ENCODE measurements at places on chromosomes 6 and 20.

GRCh38 chr6:52568320-52568719, 8.5 kb downstream of the TRAM2 start:
- DNase-seq: no peak

DNA sequence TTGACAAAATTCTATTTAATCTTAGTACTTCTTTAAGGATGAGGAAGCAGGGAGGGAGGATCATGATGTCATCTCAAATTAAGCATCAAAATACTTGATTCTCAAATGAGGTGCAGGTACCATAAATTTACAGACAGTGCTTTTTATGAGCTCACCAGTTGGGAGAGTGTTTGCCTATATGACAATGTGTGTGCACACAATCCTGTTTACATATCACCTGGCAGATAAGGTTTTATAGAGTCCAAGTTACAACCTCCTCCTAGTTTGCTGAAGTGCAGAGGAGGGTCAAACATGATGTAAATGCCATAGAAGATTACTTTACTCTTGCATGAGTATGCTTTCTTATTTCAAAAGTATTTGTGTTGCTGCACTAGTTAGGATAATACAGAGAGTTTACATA, 6.4 kb downstream of the ATXN1 start:
- no peak for DNase-seq

DNA sequence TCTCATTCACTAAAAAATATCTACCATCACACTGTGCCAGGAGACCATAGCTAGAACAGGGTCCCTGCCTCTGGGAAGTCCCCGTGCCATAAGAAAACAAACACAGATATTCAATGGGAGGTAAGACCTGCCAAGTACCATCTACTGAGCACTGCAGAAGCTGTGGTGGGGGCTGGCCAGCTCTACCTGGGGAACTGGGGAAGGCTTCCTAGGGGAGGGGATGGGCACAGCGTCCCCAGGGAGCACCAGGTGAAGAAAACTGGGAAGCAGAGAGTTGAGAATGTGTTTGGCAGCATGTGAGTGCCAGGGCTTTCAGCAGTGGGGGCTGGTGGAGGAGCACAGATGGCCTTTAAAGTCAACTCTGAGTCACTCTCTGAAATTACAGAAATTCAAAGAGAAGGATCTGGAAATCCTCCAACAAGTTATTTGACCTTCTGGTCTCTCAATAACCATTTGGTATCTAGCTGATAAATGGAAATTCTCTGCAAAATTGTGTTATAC, 85.2 kb downstream of the SHLD1 start:
- no peak for DNase-seq

GRCh38 chr6:111450087-111450486, 32.9 kb downstream of the REV3L start:
- DNase-seq: no peak

DNA sequence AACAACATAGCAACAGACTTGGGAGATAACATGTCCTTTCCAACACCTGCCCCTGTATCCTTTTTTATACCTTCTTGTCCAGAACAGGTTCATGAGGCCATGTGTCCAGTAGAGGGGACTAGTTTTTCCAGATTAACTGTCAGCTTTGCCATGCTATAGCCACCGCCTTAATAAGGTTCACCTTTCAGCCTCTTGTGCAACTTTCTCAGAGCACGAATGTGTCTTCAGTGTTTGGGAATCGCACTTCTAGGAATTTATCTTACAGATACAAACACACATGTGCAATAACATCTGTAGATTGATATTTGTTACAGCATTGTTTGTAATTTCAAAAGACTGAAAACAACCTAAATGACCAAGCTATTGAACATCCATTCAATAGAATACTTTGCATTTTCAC, 21.4 kb downstream of the NCR2 start:
- no peak for DNase-seq

GRCh38 chr20:23534801-23535593, 33.3 kb downstream of the CST9L start:
- no peak for DNase-seq

- no peak for DNase-seq
Measured at GRCh38 chr20:57977569-57977968, 250.9 kb downstream of the ANKRD60 start.

DNA sequence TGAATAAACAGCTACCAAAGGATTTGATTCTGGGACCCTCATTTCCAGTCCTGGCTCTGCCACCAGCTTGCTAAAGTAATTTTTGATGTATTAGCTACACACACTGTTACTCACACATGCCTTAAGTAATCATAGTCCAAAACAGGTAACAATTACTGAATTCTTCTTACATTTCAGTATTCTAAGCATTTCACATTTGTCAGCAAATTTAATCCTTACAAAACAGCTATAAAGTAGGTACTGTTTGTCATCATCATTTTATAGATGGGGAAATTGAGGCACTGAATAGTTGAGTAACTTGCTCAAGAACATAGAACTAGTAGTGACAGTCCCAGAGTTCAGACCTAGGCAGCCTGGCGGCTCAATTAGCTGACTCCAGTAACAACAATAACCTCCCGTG, 272.6 kb downstream of the QKI start:
- no peak for DNase-seq

- no peak for DNase-seq
Measured at GRCh38 chr20:2866236-2866635, 7.0 kb upstream of the PTPRA start.

GRCh38 chr6:100420711-100421110, 44.0 kb downstream of the SIM1 start:
- DNase-seq: no peak

GRCh38 chr20:17610566-17611289, 40.9 kb downstream of the DSTN start:
- DNase-seq: no peak

DNA sequence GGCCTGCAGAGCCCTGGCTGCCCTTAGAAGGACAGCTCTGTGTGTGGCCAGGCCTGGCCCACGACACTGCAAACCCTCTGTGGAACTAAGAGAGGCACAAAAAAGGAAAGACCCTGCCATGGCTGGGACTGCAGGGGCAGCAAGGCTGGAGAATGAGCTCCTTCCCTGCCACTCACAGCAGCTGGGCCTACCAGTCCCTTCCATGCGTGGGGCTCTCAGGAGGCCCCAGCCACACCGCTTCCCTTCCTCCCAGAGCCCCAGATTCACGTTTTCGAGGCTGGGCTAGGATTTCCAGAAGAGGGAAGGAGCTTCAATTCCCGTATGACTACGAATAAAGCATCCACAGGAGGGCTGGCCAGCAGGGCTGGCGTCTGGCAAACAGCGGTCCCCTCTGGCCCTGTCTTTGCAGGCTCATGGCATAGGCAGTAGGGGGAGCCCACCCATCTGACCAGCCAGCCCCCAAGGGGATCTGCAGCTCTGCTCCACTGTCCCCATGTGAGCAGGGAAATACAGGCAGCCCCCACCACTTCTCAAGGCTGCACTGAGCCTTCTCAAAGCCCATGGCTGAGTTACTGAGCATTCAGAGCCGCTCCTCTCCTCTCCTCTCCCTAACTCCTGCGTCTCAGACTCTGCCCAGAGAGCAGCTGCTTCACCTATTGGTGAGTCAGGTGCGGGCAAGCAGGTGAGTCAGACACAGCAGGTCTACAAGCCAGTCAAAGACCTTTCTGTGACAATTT, 53.1 kb downstream of the NINL start:
- no peak for DNase-seq

- no peak for DNase-seq
Measured at GRCh38 chr20:31945785-31946184, 6.1 kb downstream of the PDRG1 start.

GRCh38 chr6:166408936-166409755, 26.4 kb upstream of the MPC1 start:
- DNase-seq: no peak

DNA sequence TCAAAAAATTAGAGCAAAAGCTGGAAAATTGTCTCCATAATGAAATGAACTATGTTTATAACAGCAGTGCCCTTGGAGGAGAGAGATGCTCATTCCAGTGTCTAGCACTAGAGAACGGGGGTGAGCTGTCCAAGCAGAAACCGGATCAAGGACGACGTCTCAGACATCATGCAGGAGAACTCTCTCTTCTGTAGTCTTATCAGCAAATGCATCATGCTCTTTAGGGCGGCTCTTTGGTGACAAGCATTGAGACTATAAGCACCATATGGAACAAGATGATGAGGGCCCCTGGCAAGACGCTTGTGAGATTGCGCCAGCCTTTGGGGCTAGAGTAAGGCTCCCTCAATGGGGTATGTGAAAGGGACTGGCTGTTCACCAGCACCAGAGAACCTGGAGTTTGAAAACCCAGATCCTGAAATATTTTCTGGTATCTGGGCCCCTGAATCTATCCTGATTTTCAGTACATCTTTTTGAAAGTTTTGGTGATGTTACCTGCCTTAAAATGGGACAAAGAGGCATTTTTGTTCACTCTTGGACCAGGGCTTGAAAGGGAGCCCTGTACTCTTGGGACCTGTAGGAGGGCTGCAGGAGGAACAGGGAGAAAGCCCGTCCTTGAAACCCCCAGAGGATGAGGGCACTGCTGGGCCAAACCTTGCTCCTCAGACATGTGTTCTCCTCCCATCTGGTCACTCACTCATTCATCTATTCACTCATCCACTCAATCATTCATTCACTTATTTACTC, 127.6 kb downstream of the TTLL2 start:
- no peak for DNase-seq

DNA sequence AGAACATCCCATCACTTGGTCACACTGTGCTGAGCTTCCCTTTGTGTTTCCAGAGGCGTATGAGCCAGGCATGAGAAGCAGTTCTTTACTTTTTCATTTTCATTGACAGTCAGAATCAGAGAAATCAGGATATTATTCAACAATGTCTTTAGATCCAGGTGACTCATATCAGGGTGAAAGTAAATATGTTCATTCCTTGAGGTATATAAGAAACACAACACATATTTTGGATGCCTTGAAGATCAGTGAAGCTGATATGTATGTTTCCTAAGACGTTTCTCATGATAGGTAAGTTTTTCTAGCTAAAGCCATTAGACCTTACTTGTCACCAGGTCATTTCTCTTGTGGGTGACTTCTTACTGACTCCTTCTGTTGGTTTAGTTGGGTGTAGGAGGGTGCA, 505.6 kb downstream of the CDH26 start:
- DNase-seq: no peak

DNA sequence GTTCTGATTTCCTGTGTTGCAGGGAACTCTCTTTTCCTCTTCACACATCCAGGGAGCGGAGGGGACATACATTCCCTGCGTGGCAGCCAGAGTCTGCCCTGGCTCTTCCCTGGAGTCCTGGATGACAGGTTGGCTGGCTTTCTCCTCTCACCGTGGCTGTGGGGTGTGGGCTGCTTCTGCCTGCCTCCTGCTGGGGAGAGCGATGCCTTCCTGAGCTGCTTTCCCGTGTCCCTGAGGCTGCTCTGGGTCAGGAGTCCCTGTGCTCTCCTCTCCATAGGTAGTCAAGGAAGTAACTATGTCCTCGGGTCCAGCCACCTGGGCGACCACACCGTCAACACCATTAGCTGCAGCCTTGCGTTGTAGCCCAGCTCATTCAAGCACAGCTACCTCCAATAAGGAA, 451.7 kb downstream of the QKI start:
- DNase-seq: no peak

- no peak for DNase-seq
Measured at GRCh38 chr6:44712353-44713111, 325.0 kb downstream of the CDC5L start.

GRCh38 chr20:53736757-53737395, 143.2 kb upstream of the ZNF217 start:
- no peak for DNase-seq

- no peak for DNase-seq
Measured at GRCh38 chr6:82554666-82555065, 191.0 kb downstream of the TPBG start.

DNA sequence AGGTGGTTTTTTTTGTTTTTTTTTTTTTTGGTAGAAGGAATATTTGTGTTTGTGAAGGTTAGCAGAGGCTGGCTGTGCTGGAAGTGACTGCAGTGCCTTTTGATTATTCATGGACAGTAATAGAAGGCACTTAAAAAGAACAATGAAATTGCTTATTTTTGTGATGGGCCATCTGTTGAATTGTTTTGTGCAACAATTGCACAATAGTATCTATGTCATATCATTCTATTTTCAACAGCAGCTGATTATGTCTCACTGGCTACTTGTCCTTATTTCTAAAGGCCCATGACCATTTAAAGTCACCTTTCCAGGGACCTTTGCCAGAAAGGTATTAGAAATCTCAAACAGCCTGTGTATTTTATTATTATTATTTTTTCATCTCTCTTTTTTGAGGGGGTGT, 70.6 kb downstream of the AFG1L start:
- DNase-seq: no peak

DNA sequence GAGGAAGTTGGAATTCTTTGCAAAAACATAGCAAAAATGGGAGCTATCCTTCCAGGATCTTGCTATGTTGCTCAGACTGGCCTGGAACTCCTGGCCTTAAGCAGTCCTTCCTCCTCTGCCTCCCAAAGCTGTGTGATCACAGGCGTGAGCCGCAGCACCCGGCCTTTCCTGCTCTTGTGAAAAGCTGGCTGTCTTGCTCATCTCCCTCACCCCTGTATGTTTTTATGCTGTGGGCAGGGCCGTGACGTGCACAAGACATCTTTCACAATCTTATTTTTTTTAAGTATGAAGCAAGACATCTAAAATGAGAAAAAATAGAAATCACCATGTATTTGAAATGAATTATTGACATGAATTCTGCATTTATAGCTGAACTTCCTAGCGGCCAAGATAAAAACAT, 110.4 kb downstream of the SAMD5 start:
- DNase-seq: no peak

DNA sequence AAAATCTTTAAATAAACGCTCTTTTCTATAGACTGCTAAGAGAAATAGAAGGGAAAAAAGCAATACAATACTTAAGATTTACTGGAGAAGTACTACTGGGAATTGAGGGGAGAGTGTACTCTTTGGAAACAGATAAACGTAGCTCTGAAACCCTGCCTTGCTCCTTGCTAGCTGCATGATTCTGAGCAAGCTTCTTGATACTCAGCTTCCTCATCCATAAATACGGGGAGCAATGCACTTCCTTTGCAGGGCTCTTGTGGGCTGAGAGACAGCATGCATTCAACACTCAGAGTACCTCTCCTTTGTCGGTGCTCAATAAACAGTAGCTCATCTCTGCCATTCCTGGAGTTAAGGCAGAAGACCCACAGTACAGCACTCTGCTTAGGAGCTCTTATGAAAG, 159.7 kb downstream of the BTBD9 start:
- DNase-seq: no peak

GRCh38 chr6:123418071-123418470, 218.7 kb downstream of the TRDN start:
- no peak for DNase-seq

All from GM12892 (cell line).